Activated CD8-positive, alpha-beta memory T cell treated with anti-CD3 and anti-CD28 coated beads for 4 hours (primary cell): ENCODE measurements at places on chromosomes 2 and 18.

GRCh38 chr2:24179683-24180082 is 4.8 kb downstream of the FAM228A start:
- no peak for DNase-seq

DNA sequence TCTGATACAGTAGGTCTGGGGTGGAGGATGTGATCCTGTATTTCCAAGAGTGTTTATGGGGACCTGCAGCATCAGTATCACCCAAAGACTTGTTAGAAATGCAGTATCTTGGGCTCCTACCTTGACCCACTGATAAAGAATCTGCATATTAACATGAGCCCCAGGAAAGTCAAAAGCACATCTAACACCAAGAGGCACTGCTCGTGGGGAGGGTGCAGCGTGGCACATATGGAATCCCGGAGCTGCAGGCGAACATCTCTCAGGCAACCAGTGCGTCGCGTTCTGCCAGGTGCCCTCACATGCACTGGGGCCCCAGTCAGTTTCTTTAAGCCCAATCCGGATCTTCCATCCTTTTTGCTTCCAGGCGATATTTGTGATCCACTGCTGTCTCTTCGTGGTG is 41.3 kb upstream of the ASB18 start:
- DNase-seq, result no peak

DNA sequence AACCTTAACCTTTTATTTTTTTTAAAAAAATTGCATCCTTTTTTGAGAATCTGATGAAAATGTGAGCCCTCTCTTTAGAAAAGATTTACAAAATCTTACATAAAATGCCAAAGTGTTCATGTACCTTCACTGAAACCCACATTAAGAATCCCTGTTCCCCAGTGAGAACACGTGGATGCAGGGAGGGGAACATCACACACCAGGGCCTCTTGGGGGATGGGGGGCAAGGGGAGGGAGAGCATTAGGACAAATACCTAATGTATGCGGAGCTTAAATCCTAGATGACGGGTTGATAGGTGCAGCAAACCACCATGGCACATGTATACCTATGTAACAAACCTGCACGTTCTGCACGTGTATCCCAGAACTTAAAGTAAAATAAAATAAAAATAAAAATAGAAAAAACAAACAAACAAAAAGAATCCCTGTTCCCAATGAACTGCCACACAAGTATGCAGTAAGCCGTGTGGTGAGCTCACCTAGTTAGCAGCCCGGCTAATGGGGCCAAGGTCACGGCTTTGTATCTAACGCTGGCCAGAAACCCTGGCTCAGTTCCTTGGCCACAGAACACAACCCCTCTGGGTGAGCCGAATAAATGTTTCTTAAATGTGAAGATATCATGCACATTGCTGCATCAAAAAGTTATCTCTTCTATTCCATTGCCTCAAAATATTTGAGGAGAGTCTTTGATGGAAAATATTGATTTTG is 41.4 kb downstream of the CHST9 start:
- DNase-seq, result no peak

DNA sequence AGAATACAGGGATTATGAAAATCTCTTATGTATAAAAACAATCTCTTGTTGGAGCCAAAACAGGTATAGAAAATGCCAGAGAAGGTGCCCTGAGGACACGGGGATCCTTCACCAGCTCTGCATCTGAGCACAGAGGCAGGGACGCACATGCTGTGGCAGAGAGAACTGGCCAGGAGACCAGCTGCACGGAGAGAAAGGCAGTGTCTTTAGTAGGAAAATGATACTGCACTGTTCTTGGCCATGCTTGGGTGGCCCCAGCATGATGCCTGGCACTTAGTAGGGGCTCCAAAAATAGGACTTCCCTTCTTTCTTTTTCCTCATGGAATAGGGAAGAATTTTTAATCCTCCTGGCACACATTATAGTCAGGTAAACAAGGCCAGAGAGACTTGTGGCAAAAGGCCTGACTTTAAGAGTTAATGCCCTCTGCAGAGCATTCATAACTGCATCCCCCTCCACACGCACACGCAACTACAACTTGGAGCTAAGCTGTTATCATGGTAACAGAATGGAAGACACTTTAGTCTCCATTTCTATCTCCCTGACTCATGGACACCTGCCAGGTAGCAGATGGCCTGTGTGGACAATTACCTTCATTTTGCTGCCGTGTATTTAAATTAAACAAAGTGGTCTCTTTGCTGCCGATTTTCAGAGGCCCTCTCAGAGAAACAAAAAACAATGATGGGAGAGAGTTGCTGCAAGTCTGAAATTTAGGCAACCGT is 59.7 kb upstream of the DNMT3A start:
- DNase-seq, result no peak

GRCh38 chr2:162838136-162838497 is 450 bp downstream of the KCNH7 start:
- no peak for DNase-seq

GRCh38 chr2:239464166-239465016 is 63.6 kb upstream of the HDAC4 start:
- no peak for DNase-seq

- DNase-seq, result no peak
These were observed 116.6 kb downstream of the SRBD1 start for GRCh38 chr2:45494275-45494977.

- DNase-seq, result no peak
These were observed 173.8 kb downstream of the TMEM18 start for GRCh38 chr2:503288-503999.

DNA sequence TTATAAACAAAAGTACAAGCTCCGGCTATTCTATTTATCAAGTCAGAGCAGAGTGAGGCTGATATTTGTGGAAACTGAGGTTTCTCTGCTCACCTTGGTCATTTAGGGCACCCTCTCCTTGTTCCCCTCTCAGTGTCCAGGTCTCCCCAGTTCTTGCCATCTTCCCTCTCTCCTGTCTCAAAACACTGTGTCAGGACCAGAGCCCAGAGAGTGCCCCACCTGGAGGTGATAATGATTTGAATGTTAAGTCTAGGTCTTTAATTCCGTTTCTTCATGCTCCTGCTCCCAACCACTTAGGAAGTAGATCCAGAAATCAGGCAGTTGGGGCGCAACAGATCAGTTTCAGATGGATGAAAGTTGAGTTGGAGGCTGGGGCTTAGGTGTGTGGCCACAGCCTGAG is 9.2 kb upstream of the ADCY3 start:
- no peak for DNase-seq

- no peak for DNase-seq
These were observed 172.0 kb upstream of the SERPINE2 start for GRCh38 chr2:224211181-224211480.

- DNase-seq, result no peak
These were observed 23.3 kb upstream of the FHOD3 start for GRCh38 chr18:36274083-36274715.

GRCh38 chr2:126835831-126836230 is 62.9 kb upstream of the TEX51 start:
- DNase-seq, result no peak

DNA sequence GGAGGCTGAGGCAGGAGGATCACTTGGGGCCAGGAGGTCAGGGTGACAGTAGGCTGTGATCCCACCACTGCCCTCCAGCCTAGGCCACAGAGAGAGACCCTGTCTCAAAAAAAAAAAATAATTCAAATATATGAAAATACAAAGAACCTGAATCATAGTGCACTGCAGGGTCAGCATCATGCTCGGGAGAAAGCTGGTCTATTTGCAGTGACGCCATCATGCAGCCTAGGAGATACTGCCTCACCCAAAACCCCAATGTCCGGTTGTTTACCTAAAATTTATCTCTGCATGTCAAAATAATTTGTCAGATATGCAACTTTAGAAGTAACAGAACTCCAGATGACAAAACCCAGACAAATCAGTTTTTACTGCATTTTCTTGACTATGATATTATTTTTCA is 61.5 kb upstream of the ALKAL2 start:
- no peak for DNase-seq

- no peak for DNase-seq
These were observed 31.3 kb downstream of the HJURP start for GRCh38 chr2:233822781-233823730.

GRCh38 chr2:106343274-106343673 is 124.9 kb downstream of the RGPD3 start:
- DNase-seq, result no peak

- no peak for DNase-seq
These were observed 64.4 kb downstream of the LCLAT1 start for GRCh38 chr2:30511122-30512083.

GRCh38 chr2:71950256-71951082 is 197.2 kb downstream of the CYP26B1 start:
- no peak for DNase-seq

- DNase-seq, result no peak
These were observed 49.0 kb downstream of the CAPN13 start for GRCh38 chr2:30758191-30758651.

- no peak for DNase-seq
These were observed 565.2 kb downstream of the LRP1B start for GRCh38 chr2:141565597-141565996.

- no peak for DNase-seq
These were observed 394.7 kb upstream of the ZNF804A start for GRCh38 chr2:184203661-184204060.

GRCh38 chr2:237185553-237185925 is 99.8 kb downstream of the COPS8 start:
- no peak for DNase-seq

- no peak for DNase-seq
These were observed 31.2 kb upstream of the HPCAL1 start for GRCh38 chr2:10271509-10271908.

- no peak for DNase-seq
These were observed 1548.2 kb upstream of the CELF4 start for GRCh38 chr18:39113790-39114189.

DNA sequence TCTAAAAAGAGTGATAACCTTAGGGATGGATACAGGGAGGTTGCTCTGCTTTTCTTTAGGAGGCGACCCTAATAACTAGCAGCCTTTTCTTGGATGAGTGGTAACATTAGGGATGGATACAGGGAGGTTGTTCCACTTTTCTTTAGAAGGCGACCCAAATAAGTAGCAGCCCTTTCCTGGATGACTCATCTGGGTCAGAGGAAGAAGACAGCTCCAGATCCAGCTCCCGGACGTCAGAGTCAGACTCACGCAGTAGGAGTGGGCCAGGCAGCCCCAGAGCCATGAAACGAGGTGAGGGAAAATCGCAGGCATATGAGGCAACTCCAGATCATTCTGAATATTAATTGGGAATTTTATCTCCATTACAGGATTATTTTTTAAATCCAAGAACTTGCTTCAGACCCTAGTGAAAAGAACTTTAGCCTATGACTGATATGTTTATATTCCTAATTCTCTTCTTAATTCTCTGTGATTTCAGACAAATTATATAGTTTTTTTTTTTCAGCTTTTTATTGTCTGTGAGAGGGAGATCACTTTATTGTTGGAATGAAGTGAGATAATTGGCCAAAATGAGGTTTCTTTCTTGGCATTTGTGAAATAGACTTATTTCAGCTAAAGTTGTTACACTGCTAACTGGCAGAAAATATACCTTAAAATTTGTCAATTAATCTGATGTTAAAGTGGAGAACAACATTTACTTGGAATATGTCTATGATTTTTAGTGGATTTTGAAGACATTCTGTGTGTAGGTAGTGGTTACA is 31.2 kb upstream of the C1GALT1C1L start:
- DNase-seq, result no peak

DNA sequence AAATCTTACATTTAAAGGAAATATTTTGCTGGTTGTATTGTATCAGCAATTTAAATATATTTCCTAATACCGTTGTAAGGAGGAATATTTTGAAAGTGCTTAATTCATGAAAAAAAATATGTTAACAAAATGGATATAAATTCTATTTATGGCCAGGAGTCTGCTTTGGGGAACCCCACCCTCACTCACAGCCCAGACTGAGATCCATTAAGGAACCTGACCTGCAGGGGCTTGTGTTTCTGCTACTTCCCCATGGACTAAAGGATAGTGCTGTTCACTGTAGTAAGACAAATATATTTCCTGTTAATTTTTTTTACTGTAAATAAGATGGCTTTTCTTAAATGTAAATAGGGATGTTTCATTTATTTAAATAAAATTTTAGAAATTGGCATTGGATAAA is 221.9 kb upstream of the COL3A1 start:
- no peak for DNase-seq

GRCh38 chr18:53753601-53754000 is 470.9 kb downstream of the MBD2 start:
- DNase-seq, result no peak

DNA sequence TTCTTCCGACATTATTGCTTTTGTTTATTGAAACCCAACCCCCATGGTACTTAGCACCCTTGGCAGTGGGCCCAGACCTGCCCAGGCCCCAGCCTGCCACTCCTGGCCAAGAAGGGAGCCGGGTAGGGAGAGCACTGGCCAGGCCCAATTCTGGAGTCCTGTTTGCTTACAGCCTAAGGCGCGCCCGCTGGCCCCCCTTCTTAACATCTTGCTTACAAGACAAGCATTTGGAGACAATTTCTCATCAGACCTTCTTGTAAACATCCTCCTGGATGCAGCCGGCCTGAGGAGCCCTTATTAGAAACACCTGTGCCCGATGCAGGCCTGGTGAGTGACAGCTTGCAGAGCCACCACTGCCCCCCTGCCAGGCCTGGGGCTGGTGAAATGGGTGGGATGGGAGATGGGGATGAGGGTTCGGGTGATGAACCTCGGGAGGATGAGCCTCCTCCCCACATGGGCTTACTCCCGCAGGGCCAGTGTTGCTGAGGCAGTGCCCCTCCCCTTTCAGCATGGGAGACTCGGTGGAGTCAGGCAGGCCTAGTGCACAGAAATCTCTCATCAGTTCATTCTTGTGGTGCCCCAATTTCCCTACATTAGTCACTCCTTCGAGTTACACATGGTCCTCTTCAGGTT is 217.5 kb downstream of the CYP26B1 start:
- no peak for DNase-seq

GRCh38 chr2:128252501-128252900 is 66.2 kb downstream of the HS6ST1 start:
- DNase-seq, result no peak

DNA sequence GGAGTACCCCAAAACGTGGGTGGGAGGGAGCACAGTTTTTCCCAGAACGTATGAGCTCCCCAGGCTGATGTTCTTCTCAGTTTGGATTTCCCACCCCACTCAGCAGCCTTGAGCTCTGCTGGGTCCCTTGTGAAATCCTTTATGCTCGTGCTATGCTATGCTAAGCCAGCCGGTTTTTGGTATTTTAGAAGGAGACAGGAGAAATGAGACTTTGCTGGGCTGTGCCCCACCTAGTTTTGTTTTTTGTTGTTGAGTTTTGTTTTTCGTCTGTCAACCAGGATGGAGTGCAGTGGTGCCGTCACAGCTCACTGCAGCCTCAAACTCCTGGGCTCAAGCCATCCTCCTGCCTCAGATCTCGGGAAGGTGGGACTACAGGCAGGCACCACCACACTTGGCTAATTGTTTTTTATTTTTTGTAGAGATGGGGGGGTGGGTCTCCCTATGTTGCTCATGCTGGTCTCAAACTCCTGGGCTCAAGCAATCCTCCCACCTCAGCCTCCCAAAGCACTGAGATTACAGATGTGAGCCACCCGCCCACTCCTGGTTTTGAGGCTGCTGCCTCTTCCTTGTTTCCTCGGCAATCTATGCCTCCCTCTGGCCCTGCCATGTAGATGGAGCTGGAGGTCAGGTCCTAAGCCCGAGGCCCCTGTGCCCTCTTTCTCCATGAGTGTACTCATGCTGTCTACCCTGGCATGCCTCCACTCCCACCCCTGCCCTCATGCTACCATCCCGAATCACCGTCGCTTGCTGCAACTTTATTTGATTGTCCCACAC is 17.5 kb upstream of the MGAT4A start:
- DNase-seq, result no peak

GRCh38 chr2:8087480-8087840 is 594.4 kb upstream of the ID2 start:
- DNase-seq, result no peak

GRCh38 chr2:142693171-142693950 is 184.1 kb upstream of the KYNU start:
- DNase-seq, result no peak

GRCh38 chr2:72008608-72009007 is 139.1 kb downstream of the CYP26B1 start:
- DNase-seq, result no peak
